ENCODE measurements at places on chromosomes 6 and 20.

GRCh38 chr20:32336918-32337347 lies 21.2 kb upstream of the ASXL1 start:
- DNase-seq, result no peak

DNA sequence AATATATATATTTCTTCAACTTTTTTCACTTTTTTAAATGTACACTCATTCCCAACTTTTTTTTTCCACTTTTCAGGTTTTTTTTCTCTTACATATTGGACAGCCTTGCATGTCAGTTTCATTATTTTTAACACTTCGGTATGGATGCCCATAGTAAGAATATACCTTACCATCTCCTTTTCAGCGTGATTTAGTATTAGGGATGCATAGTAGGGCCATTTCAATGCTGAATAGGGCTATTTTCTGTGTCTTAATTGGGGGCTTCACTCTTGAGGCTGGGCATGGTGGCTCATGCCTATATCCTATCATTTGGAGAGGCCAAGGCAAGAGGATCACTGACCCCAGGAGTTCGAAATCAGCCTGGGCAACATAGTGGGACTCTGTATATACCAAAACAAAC lies 6.7 kb downstream of the RNF114 start:
- no peak for DNase-seq

GRCh38 chr20:12311094-12311865 lies 393.6 kb downstream of the BTBD3 start:
- DNase-seq, result no peak

- DNase-seq, result no peak
These were observed 9.1 kb downstream of the PI16 start for GRCh38 chr6:36963451-36964290.

DNA sequence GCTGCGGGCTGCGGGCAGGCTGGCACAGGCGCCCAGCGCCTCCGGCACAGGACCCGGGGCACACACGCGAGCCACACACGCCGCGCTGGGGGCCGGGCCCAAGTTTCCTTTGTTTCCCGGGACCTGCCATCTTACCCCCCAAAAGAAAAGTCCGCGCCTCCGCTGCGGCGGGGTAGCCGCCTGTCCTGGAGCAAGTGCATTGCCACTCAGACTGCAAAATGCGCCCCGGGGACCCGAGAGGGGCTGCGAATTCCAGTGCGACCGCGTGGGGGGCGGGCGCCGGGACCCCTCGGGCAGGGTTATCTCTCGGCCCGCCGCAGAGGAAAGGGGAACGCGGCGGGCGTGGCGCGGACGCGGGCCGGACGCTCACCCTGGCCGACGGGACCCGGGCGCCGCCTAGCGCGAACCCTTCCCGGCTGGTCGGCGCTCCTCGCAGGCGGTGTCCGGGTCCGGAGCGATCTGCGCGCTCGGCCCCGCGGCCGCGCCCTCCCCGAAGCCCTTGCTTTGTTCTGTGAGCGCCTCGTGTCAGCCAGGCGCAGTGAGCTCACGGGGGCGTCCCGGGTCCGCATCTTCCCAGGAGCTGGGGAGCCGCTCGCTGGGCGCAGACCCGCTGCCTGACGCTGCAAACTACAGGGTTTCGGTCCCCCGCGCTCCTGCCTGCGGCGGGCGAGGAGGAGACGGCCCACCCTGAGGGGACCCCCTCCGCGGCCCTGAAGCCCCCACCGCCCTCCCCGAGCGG lies 639 bp upstream of the CD24 start:
- no peak for DNase-seq

DNA sequence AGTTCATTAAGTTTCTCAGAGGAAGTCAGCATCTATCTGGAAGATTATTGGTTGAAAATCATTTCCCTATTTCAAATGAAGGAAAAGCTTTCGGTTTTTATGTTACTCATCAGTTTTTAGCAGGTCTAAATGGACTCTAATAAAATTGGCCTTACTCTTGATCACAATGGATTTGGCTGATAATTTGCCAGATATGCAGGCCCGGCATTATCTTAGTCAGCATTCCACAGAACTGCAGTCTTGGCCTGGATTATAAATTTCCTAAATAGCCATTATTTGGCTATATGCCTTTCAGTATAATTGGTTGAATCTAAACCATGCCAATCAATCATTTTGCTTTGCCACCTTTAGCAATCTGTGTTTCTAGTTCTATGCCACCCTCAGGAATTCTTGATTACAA lies 91.7 kb upstream of the KCNQ5 start:
- no peak for DNase-seq

All from stimulated activated CD8-positive, alpha-beta memory T cell treated with anti-CD3 and anti-CD28 coated beads, Interleukin-15, amount 100 ng/mL, for 24 hours (primary cell).